Activated T-cell treated with anti-CD3 and anti-CD28 coated beads for 24 hours (primary cell): ENCODE measurements at places on chromosomes 4 and X.
A peak's percentile ranks its signal among the peaks of the same experiment; 100 is the strongest.

GRCh38 chr4:78654807-78655206 is 103.2 kb downstream of the ANXA3 start:
- DNase-seq, result no peak

- DNase-seq, result no peak
Measured at GRCh38 chr4:11469650-11470437, 41.1 kb upstream of the HS3ST1 start.

- DNase-seq, result no peak
Measured at GRCh38 chr4:122959981-122960610, 37.7 kb upstream of the NUDT6 start.

DNA sequence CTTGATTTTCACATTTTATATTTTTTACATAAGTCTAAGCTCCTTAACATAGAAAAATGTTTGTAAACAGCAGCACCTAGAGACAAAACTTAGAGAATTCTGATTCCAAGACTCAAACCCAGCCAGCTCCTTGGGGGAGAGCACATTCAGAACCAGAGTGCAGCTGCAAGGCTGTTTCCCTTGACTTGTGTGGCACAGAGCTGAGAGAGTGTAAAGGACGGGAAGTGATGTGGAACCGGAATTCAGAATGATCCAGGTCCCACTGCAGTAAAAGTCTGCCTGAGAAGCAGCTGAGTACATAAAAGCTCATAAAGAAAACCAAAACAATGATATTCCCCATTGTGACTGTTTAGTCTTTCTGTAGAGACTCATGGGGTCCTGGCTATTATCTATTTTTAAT is 713.8 kb downstream of the RAB28 start:
- DNase-seq, result no peak

DNA sequence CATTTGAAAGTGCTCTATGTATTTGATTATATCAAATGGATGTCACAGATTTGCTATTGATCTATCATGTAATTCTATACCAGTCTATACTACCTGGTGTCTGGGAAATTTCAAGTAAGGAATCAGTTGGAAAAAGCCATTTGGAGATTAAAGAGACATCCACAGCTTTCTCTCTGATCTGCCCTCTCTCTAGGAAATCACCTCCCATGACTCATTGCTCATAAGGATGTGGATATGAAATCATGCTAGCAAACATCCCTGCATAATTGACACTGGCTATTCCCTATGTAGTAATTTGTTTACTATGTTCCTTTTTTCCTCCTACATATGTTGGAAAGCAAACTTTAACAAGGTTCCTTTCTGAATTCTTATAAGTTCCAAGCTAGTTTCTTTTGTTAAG is 94.3 kb downstream of the TEX13A start:
- no peak for DNase-seq

DNA sequence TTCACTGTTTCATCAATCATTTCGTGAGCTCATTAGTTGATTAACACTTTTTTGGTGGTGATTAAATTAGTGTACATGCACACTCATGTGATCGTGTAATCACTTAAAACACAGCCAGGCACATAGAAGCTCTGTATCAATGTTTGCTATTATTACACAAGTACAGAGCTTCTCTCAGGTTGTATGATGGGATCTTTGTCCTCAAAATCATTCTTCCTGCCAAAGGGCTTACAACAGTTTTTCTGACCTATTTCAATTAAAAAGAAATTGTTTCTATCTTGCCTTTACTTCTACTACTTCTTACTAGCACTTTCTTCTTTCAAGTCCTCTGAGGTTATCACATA is 145.1 kb downstream of the AMELX start:
- DNase-seq, result no peak

- DNase-seq, result no peak
Measured at GRCh38 chr4:176393306-176394013, 73.7 kb downstream of the SPCS3 start.

GRCh38 chr4:64559571-64559970 is 150.3 kb upstream of the TECRL start:
- DNase-seq, result no peak

DNA sequence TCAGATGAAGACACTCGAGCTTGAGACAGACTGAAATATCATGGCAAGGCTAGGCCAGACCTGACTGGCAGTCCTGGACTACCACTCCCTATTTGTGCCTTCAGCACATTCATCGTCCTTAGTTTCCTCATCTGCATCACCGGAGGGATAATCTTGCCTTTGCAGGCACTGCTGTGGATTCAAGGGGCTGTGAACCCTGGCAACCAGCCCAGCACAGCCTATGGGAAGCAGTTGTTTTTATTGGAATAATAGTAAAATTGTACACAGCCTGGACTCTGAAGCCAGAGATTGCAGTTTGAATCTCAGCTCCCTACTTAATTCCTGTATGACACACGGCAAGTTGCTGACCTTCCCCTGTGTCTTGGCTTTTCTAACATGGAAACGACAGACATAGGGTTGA is 161.0 kb downstream of the NSUN7 start:
- no peak for DNase-seq

- DNase-seq, result no peak
Measured at GRCh38 chrX:30576881-30577280, 685 bp downstream of the TASL start.

DNA sequence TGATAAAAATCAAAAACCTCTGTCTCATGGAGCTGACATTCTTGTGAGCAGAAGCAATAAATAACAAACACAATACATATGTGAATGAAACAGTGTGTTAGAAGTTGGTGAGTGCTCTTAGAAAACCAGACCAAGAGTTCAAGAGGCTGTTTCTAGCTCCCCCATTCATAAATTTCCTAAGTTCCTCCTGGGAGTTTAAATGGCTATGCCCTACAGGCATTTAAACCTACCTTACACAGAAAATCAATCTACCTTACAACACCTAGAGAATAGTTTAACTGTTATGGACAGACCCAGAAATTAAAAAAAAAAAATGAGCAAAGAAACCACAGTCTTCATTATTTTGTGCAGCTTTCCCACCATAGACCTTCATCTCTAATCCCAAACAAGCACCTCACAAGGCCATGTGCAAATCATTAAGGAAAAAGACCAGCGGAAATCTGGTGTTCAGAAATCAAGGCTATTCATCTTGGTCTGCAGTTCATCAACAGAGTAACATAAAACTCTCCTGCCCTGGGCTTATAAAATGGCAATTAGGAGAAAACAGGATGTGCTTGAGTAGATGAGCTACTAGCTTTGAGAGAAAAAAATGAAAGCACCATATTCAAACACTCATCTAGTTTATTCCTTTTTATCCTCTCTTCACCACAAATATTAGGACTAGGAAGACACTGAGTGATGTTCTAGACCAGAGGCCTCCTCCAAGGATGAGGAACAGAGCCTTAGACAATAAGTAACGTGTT is 147.2 kb downstream of the SHROOM3 start:
- no peak for DNase-seq

- DNase-seq, result no peak
Measured at GRCh38 chr4:157795495-157795894, 377.3 kb downstream of the GASK1B start.

GRCh38 chrX:31240982-31241381 is 169.1 kb upstream of the FTHL17 start:
- no peak for DNase-seq

GRCh38 chr4:77681792-77682191 is 76.2 kb downstream of the CXCL13 start:
- no peak for DNase-seq

- no peak for DNase-seq
Measured at GRCh38 chrX:129565046-129565650, 25.1 kb downstream of the OCRL start.

DNA sequence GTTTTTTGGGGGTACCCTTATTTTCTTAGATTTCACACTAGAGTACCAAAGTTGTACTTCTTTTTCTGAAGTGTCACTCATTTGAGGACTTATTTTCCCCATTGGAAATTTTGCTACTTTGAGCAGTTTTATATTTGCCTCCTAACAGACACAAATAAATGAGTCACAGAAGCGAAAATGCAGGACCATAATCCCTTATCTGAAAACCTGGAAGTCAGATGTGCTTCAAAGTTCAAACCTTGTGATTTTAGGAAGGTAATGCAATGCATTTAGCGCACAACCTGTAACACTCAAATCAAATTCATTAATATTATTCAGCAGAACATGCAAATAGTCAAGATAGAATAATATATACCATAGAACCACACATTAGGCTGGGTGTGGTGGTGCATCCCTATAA is 6.9 kb downstream of the RELL1 start:
- DNase-seq, result no peak

- no peak for DNase-seq
Measured at GRCh38 chr4:179976777-179977176, 2266.4 kb upstream of the TENM3 start.

GRCh38 chr4:81876106-81876505 is 404.4 kb upstream of the RASGEF1B start:
- no peak for DNase-seq

GRCh38 chr4:85659610-85660218 is 184.8 kb downstream of the ARHGAP24 start:
- no peak for DNase-seq

GRCh38 chr4:2064276-2064991 is 5.3 kb downstream of the NAT8L start:
- DNase-seq, result no peak

- DNase-seq, result peak; percentile 8
Measured at GRCh38 chr4:46844325-46844917, 64.6 kb downstream of the COX7B2 start.

GRCh38 chr4:160492181-160492580 is 1389.3 kb downstream of the RAPGEF2 start:
- DNase-seq, result no peak

GRCh38 chr4:100081491-100081890 is 108.8 kb downstream of the DDIT4L start:
- DNase-seq, result no peak

DNA sequence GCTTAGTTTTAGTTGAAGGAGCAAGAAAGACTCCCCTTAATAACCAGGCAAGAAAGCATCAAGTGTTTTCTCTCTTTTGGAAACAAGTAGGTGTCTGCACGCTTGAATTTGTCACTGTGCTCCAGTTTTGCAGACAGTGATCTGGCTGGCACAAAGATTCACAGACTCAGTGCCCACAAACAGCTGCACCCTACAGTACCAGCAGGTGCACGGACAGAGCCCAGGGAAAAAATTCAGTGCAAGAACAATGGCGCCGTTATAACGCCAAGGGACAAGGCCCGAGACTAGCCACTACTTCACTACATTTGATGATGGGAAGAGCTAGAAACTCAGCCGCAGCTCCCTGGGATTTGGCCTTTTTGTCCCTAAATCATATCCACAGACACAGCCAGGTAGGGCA is 56.0 kb downstream of the ZNF827 start:
- DNase-seq, result no peak

DNA sequence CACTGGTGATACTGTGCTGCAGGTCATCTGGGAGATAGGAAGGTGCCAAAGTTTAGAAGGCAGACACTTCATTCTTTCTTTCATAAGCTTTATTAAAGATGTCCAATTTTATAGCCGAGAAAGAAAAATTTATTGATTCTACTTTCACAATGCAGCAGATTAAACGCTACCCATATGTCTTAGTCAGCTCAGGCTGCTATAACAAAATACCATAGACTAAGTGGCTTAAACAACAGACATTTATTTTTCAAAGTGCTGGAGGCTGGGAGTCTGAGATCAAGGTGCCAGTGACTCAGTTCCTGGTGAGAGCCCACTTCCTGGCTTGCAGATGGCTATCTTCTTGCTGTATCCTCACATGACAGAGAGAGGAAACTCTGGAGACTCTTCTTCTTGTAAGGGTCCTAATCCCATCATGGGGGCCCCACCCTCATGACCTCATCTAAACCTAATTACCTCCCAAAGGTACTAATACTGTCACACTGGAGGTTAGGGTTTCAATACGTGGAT is 33.4 kb upstream of the KLHL34 start:
- DNase-seq, result no peak

DNA sequence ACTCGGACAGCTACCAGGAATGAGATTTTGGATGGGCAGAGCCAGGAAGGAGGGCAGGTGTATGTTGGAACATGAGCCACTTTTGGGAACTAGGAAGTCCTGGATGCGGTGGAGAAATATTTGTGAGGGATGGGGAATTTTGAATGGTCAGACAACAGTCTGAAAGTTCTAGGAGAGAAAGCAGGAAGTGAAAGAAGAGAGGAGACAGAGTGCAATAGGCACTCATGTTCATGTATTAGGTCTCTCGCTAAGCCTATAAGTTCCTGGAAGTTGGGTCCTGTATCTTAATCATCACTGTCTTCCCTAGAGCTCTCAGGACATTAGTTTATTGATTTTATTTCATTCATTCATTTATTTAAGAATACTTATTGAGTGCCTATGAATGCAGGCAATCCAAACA is 65.7 kb upstream of the CITED1 start:
- no peak for DNase-seq

DNA sequence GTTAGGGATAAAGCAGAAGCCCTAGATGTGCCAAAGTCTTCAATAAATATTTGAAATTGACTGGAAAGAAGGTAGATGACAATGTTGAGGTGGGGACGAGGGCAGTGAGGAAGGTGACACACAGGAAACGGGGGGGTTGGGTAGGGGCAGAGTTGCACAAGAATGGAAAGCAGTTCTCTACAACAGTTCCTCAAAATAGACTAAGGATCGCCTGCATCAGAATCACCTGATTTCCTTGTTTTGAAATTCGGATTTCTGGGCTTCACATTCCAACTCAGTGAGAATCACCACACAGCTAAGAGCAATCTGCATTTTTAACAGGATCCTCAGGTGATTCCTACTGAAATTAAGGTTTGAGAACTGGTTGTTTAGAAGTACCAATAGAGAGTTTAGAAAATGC is 70.6 kb downstream of the ARFIP1 start:
- peak; percentile 23 for DNase-seq

- DNase-seq, result no peak
Measured at GRCh38 chrX:83521905-83522304, 13.8 kb downstream of the POU3F4 start.

GRCh38 chr4:85783483-85783882 is 308.5 kb downstream of the ARHGAP24 start:
- no peak for DNase-seq

- no peak for DNase-seq
Measured at GRCh38 chrX:106780664-106781377, 21.7 kb upstream of the TBC1D8B start.

DNA sequence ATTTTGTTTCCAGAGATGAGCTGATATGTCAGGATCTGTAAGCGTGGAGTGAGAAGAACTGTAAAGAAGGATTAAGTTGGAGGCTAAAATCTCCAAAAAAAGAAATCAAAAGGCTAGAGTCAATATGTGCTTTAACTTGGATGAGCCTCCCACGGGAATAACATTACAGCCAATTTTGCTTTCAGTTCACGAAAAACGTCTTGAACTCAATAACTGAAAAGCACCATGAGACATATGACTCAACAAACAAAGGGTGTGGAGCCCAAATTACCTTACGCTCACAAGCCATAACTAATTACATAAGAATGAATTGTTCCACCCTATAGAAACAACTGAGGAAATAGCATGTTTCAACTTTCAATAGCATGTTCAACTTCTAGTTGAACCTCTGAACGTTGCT is 22.3 kb downstream of the TMPRSS11D start:
- no peak for DNase-seq

DNA sequence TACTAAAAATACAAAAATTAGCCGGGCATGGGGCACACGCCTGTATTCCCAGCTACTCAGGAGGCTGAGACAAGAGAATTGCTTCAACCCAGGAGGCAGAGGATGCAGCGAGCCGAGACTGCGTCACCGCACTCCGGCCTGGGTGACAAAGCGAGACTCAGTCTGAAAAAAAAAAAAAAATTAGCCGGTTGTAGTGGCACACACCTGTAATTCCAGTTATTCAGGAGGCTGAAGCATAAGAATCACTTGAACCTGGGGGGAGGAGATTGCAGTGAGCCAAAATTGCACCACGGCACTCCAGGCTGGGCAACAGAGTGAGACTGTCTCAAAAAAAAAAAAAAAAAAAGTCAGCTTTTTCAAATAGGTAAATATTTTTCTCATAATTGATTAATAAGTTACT is 71.9 kb downstream of the WDFY3 start:
- no peak for DNase-seq

GRCh38 chr4:176439611-176440010 is 119.8 kb downstream of the SPCS3 start:
- DNase-seq, result no peak
